ENCODE measurements at places on chromosomes 11 and 22.

GRCh38 chr11:18633256-18634139 lies 644 bp downstream of the SPTY2D1 start:
- no peak for DNase-seq

- DNase-seq, result no peak
Observed at GRCh38 chr11:105774899-105775298, 165.0 kb downstream of the GRIA4 start.

DNA sequence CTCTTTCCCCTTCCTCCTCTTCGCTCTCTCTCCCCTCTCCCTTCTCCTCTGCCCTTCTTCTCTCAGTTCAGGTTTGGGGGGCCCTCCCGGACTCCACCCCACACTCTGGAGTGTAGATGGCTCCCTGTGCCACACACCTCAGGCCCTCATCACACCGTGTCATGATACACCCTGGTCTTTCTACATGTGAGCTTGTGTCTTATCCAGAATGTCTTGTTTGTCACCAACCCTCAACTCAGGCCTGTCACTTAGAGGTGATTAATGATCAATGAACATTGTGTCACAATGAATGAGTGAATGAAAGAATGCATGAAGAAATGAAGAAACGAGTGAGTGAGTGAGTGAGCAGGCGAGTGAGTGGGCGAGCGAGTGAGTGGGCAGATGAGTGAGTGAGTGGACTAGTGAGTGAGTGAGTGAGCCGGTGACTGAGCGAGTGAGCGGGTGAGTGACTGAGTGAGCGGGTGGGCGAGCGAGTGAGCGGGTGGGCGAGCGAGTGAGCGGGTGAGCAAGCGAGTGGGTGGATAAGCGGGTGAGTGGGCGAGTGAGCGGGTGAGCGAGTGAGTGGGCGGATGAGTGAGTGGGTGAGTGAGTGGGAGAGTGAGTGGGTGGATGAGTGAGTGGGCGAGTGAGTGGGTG lies 33.8 kb downstream of the CAPN1 start:
- peak; percentile 44 for DNase-seq

- DNase-seq, result no peak
Observed at GRCh38 chr11:1834062-1834610, 654 bp upstream of the SYT8 start.

DNA sequence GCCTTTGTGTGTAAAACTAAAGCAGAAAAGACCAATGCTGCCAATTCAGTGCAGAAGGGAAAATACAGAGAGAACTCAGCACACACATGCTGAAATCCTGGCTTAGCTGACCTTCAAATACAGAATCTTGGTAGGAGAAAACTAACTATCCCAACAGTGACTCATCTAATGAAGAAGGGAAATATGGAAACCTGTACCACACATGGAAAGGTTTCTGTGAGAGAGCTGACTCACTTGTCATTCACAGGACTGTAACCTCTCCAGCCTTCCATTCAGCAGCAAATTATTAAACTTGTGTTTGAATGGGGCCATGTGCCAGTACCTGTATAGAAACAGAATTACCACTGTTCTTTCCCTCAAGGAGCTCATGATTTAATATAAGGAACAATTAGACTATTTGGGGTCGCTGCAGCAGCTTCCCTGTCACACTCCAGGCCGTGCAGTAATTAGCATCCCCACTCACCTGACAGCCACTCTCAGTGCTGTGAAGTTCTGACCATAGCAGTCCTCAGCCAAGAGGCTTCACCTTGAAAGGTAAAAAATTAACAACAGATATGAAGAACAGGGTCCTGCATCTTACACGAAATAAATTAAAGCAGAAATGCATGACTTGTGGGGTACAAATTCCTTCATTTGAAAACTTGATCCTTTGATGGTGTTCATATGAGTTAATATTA lies 53.9 kb downstream of the MSANTD4 start:
- DNase-seq, result no peak

GRCh38 chr22:22785316-22786065 lies 102.1 kb upstream of the IGLL5 start:
- no peak for DNase-seq

- DNase-seq, result no peak
Observed at GRCh38 chr22:25494774-25495173, 69.7 kb upstream of the GRK3 start.

- DNase-seq, result no peak
Observed at GRCh38 chr11:45094958-45095690, 51.3 kb upstream of the PRDM11 start.

- DNase-seq, result no peak
Observed at GRCh38 chr11:20668131-20668809, 1.1 kb upstream of the NELL1 start.

- no peak for DNase-seq
Observed at GRCh38 chr22:37566329-37566837, 6.1 kb downstream of the CDC42EP1 start.

DNA sequence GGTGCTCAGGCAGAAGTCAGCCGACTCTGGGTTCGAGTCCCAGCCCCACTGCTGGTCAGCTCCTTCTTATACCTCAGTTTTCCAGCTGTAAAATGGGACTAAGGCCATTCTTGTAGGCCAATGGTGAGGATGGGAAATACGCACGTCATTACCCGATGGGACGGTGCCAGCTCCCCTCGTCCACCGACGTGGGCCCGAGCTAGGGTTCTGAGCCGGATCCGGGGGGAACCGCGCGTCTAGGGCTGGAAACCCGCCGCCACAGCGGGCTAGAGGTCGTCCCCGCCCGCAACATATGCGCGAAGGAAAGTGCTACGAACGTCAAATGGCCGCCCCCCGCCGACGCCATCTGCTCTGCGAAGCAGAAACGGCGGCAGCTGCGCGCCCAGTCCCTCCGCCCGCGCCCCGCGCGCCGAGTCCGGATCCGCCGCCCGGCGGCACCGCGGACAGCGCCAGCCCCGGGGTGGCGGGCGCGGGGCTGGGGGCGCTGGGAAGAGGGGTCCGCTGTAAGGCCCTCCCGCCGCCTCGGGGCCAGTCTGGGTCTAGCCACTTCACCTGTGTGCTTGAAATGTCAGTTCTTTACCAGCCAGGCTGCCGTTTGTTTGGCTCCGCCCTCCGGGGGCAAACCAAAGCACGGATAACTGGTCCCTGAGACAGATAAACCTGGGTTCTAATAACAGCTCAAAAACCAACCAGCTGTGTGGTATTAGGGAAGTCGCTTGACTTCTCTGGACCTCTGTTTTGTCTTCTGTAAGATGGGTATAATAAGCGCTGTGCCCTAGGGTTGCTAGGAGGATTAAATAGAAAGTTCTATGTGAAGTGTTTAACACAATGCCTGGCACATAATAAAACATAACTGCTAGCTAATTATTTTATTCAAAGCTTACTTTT lies 103.5 kb upstream of the RCN1 start:
- no peak for DNase-seq

DNA sequence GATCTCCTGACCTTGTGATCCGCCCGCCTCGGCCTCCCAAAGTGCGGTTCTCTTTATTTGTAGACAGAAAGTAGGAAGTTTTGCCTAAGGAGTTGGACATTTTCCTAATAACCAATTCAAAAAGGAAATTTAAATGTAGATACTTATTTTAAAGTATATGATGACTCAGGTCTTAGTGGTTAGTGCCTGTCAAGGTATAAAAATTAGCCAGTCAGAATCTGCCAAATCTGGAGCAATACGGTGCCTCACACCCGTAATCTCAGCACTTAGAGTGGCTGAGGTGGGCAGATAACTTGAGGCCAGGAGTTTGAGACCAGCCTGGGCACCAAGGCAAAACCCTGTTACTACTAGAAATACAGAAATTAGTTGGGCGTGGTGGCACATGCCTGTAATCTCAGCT lies 86.7 kb upstream of the RASSF10 start:
- no peak for DNase-seq

GRCh38 chr11:27209562-27210005 lies 153.4 kb downstream of the CCDC34 start:
- DNase-seq, result no peak

DNA sequence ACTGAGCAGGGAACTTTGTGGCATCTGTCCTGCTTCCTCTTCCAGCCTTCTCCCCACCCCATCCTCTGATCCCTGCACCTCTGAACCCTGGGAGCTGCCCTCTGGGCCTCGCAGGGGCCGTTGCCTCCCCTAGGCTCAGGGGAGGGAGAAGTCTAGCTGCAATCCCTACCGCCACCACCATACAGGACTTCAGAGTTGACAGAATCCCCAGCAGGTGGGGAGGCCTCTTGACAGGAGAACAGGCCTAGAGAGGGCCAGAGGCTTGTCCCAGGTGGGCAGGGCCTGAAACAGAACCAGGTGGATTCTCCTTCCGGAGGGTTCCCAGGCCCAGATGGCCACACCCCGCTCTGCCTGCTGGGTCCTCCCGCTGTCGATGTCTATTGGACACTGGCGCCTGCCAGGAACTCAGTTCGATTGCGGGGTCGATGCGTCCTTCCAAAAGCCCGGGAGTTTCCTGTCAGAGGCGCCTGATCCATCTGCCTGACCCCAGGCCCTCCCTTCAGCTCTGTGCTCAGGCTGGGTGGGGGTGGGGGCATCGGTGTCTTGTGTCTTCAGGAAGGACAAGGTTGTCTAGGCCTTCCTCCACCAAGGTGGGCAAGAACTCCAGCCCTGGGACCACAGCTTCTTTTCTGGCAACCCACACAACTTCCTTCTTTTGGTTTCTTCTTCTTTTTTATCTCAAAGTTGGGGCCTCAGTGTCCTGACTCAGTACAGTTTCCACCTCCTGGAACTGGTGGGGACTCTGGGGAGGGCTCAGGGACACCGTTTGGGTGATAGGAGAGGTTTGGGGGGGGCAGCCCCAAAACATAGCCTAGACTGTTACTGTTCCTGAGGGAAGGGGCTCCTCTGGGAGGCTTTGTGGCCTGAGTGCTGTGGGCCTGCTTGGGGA lies 6.4 kb downstream of the STARD10 start:
- DNase-seq, result no peak

DNA sequence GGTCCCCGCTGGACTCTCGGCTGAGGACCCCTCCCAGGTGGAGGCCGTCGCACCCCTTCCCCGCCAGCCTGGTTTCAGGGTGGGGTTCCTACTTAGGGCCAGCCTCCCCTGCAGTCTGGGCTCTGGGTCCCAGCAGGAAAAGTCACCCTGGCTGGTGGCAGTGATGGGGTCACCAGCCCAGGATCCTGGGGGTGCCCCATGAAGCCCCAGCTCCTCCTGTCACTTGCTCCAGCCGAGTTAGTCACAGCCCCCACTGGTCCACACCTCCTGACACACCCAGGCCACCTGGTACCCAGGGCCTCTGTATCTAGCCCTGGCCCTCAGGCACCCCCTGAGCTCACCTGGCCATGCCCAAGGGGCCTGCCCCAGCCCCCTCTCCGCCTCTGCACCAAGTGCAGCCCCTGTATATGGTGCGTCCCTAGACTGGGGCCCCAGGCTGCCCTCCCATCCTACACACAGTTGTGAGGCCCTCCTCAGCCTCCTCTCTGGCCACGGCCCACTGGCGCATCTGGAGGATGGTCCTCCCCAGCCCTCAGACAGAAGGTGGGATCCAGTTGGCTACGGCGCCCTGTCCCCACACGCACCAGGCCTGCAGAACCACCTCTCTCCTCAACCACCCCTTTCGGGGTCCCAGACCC lies 6.7 kb downstream of the PLXNB2 start:
- DNase-seq, result no peak

GRCh38 chr22:25997886-25998775 lies 171.1 kb upstream of the SEZ6L start:
- no peak for DNase-seq

- DNase-seq, result no peak
Observed at GRCh38 chr11:10319702-10320558, 15.1 kb downstream of the ADM start.

GRCh38 chr11:120784566-120785251 lies 239.2 kb upstream of the TBCEL start:
- DNase-seq, result no peak

DNA sequence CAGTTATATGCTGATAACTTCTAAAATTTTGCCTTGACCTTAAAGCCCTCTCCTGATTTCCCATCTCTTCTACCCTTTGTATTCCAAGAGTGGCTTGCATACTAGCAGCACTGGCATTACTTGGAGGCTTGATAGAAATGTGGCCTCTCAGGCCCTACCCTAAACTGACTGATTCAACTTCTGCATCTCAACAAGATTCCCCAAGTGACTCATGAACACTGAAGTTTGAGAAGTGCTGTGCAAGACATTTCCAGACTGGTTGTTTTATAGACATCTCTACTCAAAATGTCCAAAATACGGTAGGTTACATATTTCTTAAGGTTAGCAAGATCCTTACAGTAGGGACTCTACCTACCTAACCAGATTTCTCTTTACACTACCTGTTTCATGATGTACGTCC lies 48.6 kb downstream of the SESN3 start:
- no peak for DNase-seq

GRCh38 chr11:59822989-59823566 lies 12.5 kb upstream of the MRPL16 start:
- DNase-seq, result no peak

DNA sequence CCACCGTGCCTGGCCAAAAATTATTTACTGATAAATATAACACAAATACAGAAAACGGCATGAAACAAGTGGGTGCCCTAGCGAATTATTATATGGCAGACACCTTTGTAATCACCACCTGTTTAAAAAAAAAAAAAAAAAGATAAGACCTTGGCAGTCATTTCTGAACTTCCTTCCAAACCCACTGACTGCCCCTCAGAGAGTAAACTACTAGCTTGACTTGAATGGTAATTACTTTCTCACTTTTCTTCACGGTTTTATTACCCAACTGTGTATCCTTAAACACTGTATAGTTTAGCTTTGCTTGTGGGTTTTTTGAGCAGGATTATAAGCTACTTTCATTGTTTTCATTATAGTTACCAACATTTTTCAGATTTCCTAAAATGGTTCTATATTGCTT lies 23.7 kb downstream of the SFI1 start:
- DNase-seq, result no peak
